NCI-H2081 treated with DMSO at 0.1 percent for 48 hours (cell line): ENCODE measurements at places on chromosomes 1 and 21.

DNA sequence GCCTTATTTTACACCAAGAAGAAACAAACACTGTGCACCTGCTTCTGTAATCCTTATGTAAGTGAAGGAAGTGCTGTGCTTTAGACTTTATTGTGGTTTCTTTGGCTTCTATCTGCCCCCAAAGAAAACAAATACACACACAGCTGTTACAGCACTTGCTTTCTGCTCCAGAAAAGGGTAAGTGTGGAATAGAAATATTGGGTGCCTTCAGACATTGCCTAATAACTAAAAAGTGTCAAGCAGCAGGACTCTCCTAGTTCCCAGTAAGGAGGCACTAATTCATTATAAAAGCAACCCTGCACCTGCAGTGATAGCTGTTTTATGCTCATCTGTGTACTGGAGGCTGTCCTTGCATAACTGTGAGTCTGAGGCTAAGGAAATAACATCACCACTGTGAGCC is 23.4 kb upstream of the PRRX1 start:
- DNase-seq = no peak

DNA sequence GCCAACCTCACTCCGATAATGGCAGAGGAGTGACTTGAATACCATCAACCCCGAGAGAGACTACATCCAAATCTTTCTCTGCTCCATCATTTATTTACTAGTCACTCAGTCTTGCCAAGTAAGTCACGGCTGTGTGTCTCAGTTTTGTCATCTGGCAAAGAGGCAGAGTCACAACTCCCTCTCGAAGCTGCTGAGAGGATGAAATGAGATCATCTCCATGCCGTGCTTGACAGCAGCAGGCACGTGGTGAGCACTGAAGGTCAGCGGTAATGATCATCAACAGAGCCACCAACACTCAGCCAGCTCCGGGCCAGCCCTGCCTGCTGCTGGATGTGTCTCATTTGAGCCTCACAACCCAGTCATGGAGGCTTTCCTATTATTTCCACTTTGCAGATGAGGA is 19.9 kb downstream of the ALDH4A1 start:
- no peak for DNase-seq

- DNase-seq = no peak
Observed at GRCh38 chr1:207695891-207696290, 51.0 kb downstream of the CR1L start.

DNA sequence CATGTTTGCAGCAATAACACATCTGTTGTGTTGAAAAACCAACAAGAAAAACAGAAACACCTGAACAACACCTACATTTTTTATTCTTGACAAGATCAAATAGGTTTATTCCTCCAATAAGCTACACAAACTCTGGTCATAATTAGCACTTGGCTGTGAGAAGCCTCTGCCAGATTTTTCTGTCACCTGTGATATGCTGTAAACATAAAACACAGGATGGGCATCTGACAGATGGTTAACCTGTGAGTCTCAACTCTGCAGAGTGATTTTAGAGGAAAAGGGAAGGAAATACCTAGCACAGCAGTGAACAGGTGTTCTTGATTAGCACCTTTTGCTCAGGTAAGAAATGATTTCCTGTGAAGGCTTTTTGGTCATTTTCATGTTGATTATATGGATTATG is 175.4 kb upstream of the COA6 start:
- no peak for DNase-seq

GRCh38 chr21:46295996-46296752 is 10.0 kb downstream of the YBEY start:
- DNase-seq = no peak

- no peak for DNase-seq
Observed at GRCh38 chr1:187645651-187646050, 816.9 kb downstream of the PLA2G4A start.

DNA sequence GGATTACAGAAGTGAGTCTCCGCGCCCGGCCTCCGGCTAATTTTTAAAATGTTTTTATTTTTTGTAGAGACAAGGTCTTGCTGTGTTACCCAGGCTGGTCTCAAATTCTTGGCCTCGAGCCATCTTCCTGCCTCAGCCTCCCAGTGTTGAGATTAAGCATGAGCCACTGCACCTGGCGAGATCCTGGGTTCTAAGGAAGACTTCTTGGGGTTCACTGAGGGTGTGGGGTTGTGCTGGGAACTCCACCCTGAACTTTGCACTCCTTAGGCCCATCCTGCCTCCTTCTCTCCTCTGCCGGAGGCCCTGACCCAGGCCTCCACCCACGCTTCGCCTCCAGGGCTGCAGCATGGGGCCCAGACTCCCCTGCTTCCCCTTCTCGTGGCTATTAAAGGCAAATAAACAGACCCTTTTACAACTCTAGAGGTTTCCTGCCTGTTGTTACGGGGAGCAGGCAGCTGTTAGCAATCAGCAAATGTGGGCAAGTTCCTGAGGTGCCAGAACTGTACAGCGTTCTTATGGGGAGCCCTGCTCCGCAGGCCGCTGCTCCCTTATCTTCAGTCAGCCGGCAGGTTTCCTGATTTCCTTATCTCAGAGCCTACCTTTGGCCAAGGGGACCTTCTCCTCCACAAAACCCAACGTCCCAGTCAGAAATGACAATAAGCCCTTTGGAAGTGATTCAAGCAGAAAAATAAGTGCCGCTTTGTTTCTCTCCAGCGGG is 41.0 kb upstream of the LIN9 start:
- DNase-seq = no peak

GRCh38 chr1:60818969-60819701 is 263.2 kb upstream of the NFIA start:
- no peak for DNase-seq

GRCh38 chr1:158040323-158040722 is 46.9 kb downstream of the KIRREL1 start:
- DNase-seq = no peak

DNA sequence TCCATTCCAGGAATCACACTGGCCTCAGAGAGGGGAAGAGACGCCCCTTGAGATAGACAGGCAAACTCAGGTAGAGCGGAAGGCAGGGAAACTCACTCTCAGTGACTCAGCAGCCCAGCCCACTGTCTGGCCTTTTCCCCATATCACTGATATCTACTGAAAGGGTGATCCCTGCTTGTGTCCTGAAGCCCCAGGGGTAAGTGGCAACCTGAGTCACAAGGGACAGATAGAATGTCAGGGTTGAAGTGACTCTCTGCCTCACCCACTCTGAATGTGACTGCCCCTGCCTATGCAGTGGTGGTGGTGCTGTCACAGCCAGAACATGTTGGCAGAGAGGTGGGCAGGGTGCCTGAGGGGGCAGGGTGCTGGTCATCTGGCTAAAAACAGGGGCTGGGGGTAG is 157.5 kb upstream of the FGGY start:
- DNase-seq = no peak

DNA sequence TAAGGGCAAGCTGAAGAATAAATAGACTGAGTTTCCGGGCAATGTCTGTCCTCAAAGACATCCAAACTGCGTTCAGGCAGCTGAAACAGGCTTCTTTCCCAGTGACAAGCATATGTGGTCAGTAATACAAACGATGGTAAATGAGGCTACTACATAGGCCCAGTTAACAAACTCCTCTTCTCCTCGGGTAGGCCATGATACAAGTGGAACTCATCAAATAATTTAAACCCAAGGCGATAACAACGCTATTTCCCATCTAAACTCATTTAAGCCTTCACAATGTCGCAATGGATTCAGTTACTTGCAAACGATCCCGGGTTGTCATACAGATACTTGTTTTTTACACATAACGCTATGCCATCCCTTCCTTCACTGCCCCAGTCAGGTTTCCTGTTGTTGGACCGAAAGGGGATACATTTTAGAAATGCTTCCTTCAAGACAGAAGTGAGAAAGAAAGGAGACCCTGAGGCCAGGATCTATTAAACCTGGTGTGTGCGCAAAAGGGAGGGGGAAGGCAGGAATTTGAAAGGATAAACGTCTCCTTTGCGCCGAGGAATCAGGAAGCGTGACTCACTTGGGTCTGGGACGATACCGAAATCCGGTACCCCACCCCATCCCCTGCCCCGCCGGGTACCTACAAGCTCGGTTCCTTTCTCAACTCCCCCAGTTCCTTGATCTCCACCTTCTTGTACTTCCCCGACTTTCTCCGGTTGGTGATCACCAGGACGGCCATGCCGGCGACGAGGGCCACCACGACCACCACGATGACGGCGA is 1.3 kb downstream of the TACSTD2 start:
- DNase-seq = no peak

- DNase-seq = no peak
Observed at GRCh38 chr1:162485236-162485635, 12.4 kb upstream of the UHMK1 start.

GRCh38 chr1:966704-967300 is 520 bp downstream of the PLEKHN1 start:
- no peak for DNase-seq

GRCh38 chr1:67674260-67675011 is 10.6 kb upstream of the GADD45A start:
- peak; percentile 36 for DNase-seq

DNA sequence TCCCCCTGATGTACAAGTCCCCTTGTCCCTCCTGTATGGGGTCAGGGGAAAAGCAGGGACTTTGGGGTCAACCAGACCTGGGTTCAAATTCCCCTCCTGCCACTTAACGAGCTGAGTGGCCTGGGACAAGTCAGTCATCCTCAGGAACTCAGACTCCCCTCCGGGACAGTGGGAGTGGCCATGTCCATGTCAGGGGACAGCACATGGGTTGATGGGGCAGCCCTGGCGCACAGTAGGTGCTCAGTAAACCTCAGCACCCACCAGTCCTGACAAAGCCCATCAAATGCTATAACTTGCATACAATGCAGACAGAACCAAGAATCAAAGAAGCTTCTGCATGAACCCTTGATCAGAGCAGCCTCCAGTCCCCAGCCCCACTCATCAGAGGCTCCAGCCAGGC is 30.0 kb downstream of the MATN1 start:
- no peak for DNase-seq

- DNase-seq = peak; percentile 75
Observed at GRCh38 chr1:219367496-219367895, 193.8 kb downstream of the LYPLAL1 start.

DNA sequence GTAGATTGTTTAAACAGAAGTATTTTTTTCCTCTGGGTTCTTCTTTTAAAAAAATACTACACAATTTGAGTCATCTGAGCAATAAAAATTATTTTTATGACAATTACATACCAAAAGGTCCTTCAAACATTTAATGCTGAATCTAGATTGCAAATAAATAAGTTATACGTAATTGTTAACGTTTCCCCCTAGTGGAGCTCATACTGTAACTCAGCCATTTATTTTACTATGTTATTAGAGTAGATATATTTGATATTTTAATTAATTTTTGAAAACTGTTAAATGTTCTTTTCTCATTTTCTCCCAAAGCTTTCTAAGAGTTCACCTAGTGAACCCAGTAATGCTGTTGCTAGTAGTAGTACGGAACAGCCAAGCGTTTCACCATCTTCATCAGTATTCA is 33.5 kb downstream of the ZMYM1 start:
- DNase-seq = no peak

DNA sequence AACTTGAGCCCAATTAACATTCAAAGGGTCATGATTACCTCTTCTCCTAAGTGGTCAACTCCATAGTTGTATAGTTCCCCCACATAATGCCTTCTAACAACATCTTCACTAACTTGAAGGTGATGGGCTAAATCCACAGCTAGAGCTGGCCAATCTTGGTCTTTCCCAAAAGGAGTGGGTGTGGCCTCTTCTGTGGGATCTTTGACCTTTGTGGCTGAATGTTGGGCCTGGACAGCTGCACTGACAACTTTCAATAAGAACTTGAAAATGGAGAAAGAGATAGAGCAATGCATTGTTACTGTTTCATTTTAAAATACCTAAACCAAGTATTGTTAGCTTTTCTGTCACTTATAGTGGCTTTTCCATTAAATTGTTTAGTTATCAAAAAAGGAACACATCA is 59.2 kb downstream of the IARS2 start:
- DNase-seq = no peak

DNA sequence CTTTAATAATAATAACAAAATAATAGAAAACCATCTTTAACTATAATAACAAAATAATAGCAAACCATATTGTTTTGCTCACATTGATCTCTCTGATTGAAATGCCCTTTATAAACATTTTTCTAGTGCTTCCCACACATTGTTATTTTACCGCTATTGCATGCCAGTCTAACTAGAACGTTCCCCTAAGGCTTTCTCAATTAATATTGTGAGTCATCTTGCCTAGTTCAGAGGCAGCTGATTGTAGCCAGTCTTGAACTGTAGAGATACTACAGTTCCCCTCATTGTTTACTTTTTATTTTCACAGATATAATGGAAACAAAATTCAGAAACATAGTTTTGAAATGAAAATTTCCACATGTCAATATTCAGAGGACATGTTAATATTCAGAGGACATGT is 192.3 kb upstream of the ADGRL4 start:
- no peak for DNase-seq

DNA sequence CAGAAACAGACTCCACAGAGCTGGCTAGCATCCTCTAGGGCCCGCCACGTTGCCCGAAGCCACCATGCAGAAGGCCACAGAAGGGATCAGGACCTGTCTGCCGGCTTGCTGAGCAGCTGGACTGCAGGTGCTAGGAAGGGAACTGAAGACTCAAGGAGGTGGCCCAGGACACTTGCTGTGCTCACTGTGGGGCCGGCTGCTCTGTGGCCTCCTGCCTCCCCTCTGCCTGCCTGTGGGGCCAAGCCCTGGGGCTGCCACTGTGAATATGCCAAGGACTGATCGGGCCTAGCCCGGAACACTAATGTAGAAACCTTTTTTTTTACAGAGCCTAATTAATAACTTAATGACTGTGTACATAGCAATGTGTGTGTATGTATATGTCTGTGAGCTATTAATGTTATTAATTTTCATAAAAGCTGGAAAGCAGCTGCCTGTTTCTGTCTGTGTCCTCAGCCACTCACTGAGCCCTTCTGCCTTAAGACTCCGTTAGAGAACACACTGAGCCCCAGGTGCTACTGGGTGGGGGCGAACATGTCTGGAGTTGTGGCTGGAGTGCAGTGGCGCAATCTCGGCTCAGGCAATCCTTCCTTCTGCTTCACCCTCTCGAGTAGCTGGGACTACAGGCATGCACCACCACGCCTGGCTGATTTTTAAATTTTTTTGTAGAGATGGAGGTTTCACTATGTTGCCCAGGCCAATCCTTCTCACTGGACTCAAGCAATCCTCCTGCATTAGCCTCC is 14.8 kb downstream of the MFSD2A start:
- no peak for DNase-seq

GRCh38 chr1:69852706-69853105 is 285.0 kb downstream of the LRRC7 start:
- no peak for DNase-seq

GRCh38 chr1:202045705-202046104 is 35.3 kb downstream of the ELF3 start:
- DNase-seq = peak; percentile 29

DNA sequence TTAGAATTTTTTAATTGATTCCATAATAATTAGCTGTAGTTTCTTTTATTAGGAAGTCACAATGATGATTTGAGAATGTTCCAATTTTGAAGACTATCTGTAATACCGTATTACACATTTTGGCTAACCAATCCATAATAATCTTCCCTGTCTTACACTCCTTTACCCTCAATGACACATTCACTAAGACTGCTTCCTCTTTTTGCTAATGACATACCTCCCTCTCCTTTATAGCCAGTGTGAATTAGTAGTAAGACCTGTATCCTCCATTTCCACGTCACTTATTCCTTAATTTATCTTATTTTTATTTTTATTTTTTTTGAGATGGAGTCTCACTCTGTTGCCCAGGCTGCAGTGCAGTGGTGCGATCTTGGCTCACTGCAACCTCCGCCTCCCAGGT is 10.1 kb downstream of the KDM1A start:
- DNase-seq = no peak

GRCh38 chr1:241240069-241240468 is 116.9 kb downstream of the RGS7 start:
- no peak for DNase-seq

- DNase-seq = no peak
Observed at GRCh38 chr21:31140676-31141075, 102.4 kb upstream of the KRTAP19-8 start.
